ENCODE measurements at places on chromosomes 16 and 17.

- DNase-seq: no peak
These were observed 181.1 kb downstream of the C16orf78 start for GRCh38 chr16:49554681-49555080.

DNA sequence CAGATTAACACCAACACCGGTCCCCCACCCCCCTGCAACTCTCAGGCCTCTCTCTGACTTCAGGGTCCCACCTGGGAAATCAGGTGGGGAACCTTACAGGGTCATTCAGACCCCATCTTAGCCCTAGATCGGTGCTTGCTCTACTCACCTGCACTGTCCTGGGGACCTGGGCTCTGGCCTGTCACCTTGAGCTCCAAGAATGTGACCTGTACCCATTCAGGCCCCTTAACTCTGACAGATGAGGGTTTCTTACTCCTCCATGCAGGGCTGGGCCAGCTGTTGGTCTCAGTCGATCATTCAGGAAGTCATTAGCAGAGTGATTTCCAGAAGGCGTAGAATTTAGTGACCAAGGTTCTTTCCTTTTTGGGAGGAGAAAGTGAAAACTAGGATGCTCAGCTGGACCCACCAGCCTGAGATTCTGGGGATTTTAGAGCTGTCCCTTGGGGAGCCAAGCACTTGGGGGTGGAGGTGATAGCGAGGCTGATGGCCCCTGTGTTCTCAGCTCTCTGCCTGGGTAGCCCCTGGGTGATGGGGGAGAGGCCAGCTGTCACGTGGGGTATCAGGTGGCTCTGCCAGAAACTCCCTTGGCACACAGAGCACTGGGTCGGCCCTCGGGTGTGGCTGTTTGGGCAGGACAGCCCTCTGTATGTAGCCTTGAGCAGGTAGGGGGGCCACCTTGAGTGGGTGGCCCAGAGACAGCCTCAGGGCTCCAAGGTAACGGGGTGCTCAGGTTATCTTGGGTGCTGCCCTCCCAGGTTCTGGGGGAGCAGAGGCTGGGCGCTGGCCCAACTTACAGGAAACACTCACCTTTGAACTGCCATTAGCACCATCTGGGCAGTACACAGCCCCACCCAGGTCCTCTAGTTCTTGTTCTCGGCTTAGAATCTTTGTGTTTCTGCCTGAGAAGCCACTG is 724 bp downstream of the MVP start:
- DNase-seq: no peak

DNA sequence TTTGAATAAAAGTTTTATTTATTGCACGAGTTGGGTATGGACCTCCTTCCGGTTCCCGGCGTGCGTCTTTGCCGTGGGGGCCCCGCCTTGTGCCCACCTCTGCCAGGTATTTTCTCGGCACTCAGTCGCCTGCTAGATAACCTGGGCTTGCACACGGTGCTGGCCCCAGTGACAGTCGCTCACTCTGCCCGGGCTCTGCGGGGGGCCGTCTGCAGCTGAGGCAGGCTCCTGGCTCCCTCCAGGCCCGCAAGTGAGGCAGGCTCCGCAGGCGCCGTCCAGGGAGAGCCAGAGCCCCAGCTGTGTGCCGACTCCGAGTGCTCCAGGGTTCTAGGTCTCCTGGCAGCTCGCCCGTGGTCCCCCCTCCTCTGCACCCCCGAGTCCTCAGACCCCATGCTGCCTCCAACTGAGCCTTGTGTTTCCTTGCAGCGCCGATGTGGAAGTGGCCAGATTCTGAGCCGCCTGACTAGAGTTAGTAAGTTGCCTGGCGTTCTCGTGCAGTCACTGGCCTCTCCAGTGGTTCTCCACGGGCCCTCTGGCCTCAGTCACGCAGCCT is 54.7 kb upstream of the PVALEF start:
- DNase-seq: no peak

- DNase-seq: no peak
These were observed 23.9 kb upstream of the TMEM98 start for GRCh38 chr17:32903774-32904673.

DNA sequence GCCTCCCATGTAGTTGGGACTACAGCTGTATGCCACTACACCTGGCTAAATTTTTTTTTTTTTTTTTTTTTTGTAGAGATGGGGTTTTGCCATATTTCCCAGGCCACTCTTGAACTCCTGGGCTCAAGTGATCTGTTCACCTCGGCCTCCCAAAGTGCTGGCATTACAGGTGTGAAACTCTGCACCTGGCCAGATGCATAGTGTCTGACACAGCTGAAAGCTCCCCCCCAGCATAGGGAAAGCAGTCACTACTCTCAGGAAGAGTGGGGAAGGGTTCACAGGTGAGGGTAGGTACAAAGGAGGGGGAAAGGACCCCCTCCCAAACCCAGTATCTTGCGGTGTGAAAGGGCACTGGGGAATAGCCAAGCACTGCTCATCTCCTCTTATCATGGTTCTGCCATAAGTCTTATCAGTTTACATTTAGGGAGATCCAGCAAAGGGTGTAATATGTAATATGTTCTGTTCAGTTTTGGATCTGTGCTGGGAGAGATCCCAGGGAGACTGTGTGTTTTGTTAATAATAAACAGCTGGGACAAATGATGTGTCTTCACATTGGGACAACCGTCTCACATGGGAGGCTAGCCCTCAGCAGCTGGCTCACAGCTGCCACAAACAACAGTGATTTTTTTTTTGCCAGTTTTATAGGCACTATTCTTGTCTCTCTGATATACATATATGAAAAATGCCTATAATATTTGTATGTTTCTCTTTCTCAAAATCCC is 6.8 kb upstream of the CAVIN1 start:
- DNase-seq: no peak

GRCh38 chr16:6926341-6926740 is 406.3 kb upstream of the RBFOX1 start:
- DNase-seq: no peak

DNA sequence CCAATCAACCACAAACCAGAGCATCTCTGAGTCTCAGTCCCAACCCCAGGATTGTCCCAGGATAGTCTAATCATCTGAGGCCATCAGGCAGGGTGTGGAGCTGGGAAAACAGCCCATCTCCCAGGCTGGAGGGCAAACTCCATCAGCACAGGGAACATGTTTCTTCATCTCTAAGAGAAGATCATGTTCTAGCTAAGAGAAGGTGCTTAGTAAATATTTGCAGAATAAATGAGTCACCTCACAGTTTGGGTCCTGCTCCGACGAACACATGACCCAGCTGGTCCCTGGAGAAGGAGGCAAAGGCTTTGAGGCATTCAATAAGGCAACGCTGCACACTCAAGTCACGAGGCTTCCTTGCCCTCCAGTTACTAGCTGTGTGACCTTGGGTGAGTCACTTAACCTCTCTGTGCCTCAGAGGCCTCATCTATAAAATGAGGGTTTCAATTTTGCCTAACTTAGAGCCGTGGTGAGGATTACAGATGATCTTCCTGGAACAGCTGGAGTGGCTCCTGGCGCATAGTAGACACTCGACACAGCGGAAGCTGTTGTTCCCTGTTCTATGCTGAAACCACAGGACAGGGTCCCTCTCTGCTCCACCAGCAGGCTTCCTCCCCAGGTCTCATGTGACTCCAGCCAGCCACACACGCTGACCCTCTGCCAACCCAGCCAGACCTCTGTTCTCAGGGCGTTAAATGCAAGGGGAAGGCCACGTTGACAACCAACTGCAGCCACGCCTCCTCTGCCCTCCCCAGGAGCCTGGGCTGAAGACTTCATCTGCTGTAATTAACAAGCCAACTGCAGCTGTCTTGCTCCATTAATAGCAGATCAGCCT is 10.3 kb upstream of the RPL38 start:
- no peak for DNase-seq

DNA sequence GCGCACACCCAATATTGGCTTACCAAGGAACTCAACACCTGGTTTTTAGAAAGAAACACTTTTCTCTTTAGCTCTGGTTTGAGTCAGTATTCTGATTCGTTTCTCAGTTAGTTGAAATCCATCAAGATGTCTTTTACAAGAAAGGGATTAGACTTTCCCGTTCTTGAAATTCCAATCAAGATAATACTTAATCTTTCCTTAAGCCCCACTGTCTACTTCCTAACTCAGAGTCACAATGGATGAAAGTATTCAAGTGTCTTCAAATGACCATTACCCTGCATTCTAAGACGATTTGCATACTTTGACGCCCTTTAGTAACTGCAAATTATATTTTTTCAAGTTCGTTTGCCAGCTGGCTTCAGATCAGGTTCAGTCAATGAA is 189.8 kb downstream of the USP22 start:
- peak; percentile 0 for DNase-seq

GRCh38 chr17:38893607-38894006 is 23.7 kb downstream of the LASP1 start:
- peak; percentile 36 for DNase-seq

- no peak for DNase-seq
These were observed 228.6 kb upstream of the SDK2 start for GRCh38 chr17:73872816-73873215.

DNA sequence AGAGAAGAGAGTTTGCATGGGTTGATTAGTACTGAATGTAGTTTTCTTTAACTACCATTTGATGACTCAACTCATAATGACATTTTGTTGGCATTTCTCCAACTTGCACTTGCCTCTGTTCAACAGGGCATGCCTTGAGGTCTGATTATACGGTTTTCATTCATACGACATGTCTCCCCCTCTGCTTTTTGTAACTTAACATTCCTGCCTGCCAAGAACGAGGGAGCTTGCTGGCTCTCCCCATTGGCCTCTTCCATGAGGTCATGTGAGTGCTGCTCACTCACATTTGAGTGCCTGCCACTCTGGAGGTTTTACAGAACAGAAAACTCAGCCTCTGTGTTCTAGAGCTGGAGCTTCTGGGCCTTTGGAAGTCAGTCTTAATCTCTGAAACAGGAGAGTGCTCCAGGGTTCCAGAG is 19.7 kb downstream of the MAP2K6 start:
- DNase-seq: peak; percentile 51

GRCh38 chr17:60087882-60088669 is 9.4 kb upstream of the HEATR6 start:
- DNase-seq: peak; percentile 57

DNA sequence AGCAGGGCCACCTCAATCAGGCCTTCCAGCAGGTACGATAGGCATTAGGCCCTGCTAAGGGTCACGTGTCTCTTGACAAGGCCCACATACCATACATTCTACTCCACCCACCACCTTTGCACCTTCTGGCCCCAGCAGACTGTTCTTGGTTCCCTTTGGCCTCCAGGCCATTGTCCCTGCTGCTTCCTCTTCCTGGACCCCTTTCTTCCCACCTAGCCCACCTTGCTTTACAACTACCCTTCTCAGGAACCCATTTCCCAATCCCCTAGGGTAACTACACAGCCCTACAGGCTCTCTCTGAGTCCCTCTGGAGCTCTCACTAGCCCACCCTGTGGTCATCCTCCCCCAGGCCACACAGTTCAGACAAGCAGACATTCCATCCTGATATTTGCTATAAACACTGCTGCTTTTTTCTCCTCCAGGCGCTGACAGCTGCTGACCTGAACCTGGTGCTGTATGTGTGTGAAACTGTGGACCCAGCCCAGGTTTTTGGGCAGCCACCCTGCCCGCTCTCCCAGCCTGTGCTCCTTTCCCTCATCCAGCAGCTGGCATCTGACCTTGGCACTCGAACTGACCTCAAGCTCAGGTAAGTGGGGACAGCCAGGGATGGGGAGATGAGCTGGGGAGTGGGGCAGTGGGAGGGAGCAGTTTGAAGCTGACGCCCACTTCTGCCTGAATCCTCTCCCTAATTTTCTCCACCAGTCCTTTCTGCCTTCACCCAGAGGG is 1.4 kb upstream of the NRN1L start:
- no peak for DNase-seq

GRCh38 chr17:44004761-44005526 is 522 bp downstream of the NAGS start:
- DNase-seq: no peak

All from astrocyte (in vitro differentiated cells and primary cell).